ENCODE measurements at places on chromosomes 16 and 17. TPM values are rescaled to one million over a fixed set of nuclear protein-coding genes. Genes with fewer than 3 reads are reported as not detected.
A peak's percentile ranks its signal among the peaks of the same experiment; 100 is the strongest.

The ACSM3 gene
- total RNA-seq, result 9.2 TPM

The KRTAP3-2 gene
- total RNA-seq, result not detected

The ZNF205 gene
- 8.8 TPM for total RNA-seq

The NUDT16L1 gene
- 51.7 TPM for total RNA-seq

The SCGB1C2 gene
- total RNA-seq, result not detected

The TNFRSF17 gene
- total RNA-seq, result not detected

The SLC52A1 gene
- not detected for total RNA-seq

The GNGT2 gene
- 1.2 TPM for total RNA-seq

The KRT23 gene
- total RNA-seq, result not detected

The RHBDF1 gene
- 20.0 TPM for total RNA-seq

The FBXW10B gene
- 0.35 TPM for total RNA-seq

DNA sequence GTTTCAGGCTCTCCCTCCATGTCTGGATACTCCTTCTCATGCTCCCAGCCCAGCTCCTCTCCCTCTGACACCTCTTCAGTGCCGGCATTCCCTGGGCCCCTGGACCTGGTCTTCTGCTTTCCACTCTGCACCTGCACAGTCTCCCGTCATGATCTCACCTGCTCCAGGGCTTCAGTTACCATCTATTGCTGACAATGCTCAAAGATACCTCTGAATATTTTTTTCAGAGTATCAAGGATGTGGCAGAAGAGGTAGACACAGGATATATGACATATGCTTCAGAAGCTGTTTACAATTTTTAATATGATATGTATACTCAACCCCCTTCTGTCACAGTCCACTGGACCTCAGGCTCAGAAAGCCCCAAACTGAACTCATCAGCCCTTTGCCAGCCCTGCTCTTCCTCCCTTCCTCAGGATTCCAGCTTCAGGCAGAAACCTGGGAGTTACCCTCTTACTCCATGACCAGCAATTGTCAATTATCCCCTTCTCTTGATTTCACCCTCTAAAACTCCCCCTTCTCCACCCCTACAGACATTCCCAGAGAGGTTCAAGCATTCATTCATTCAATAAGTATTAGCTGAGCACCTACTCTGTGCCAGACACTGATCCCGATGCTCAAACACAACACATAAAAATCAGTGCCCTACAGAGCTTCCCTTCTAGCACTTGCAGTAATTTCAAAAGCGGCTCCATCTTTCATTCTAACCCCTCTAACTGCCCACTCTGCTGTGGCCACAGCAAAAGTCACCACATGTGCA lies 7.8 kb upstream of the MLLT6 start:
- DNase-seq, result no peak

GRCh38 chr16:64428463-64429113 lies 693.3 kb downstream of the CDH11 start:
- DNase-seq, result no peak

DNA sequence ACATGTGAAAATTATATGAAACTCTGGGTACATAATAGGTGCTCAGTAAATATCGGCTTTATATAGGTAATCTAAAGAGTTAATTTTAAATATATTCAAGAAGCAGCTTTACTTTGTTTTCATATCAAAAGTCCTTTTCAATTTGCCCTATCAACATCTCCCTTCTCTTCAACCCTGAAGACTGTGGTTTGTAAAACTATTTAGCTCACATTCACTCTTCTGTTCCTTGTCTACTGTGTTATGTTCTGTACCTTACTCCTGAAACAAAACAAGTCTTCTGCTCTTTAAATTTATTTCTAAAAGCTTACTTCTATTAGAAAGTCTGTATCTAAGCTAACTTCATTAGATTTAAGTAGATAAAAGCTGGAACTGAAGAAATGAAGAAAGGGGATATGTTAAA lies 301.7 kb upstream of the PMFBP1 start:
- DNase-seq, result no peak

GRCh38 chr16:87635541-87636049 lies 33.3 kb downstream of the JPH3 start:
- DNase-seq, result peak; percentile 73

DNA sequence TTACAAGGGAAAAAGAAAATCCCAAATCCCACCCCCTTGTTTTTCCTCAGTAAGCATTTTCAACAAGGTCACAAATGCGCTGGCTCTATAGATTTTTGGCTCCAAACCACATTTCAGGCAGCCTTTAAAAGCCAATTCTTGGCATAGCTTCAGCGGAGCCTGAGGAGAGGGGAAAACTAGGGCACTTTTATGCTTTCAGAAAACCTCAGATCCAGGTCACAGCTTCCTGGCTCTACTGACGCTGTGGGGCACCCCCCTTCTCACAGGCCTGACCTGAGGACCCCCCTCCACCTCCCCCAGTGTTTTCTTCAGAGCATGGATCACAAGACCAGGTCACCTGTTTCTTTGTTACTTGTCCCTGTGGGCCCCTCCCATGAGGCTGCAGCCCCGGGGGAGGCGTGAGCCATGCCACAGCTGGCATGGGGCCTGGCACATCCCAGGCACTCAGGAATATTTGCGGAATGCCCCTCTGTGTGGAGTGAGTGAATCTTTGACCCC lies 30.1 kb upstream of the MTSS2 start:
- no peak for DNase-seq

- no peak for DNase-seq
Measured at GRCh38 chr17:34527908-34528470, 51.4 kb upstream of the TMEM132E start.

GRCh38 chr16:64507240-64508024 lies 614.4 kb downstream of the CDH11 start:
- peak; percentile 25 for DNase-seq

DNA sequence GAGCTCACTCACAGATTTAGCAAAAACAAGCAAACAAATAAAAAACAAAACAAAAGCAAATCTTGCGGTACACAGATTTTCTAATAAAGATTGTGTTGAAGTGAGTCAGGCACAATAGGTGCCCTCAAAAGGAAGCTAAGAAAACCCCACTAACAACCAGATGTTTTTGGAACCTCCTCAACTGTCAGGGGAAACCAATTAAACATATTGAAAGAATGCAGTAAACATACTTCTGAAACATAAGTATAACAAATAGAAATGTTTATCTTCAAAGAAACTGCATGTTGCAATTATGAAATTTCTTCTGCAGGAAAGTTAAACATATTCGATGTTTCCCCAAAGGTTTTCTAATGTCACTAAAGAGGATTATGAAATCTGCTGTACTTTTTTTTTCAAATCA lies 110.5 kb upstream of the CORO6 start:
- DNase-seq, result no peak

GRCh38 chr17:72104863-72105234 lies 16.0 kb upstream of the SOX9 start:
- no peak for DNase-seq

DNA sequence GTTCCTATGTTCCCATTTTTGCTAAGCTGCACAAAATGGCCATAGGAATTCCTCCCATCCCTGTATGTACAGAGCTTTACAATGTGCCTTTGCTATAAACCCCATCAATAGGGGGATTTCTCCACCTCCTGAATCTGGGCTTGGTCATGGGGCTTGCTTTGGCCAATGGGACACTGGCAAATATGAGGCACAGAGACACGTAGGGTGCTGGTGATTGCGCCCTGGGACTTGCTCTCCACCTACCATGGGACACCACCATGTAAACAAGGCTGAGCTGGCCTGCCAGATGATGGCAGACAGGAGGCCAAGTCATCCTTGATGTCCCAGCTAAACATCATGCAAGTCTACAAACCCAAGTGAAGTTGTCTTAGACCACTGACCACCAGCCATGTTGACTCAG lies 15.3 kb upstream of the ALDH3A1 start:
- no peak for DNase-seq

DNA sequence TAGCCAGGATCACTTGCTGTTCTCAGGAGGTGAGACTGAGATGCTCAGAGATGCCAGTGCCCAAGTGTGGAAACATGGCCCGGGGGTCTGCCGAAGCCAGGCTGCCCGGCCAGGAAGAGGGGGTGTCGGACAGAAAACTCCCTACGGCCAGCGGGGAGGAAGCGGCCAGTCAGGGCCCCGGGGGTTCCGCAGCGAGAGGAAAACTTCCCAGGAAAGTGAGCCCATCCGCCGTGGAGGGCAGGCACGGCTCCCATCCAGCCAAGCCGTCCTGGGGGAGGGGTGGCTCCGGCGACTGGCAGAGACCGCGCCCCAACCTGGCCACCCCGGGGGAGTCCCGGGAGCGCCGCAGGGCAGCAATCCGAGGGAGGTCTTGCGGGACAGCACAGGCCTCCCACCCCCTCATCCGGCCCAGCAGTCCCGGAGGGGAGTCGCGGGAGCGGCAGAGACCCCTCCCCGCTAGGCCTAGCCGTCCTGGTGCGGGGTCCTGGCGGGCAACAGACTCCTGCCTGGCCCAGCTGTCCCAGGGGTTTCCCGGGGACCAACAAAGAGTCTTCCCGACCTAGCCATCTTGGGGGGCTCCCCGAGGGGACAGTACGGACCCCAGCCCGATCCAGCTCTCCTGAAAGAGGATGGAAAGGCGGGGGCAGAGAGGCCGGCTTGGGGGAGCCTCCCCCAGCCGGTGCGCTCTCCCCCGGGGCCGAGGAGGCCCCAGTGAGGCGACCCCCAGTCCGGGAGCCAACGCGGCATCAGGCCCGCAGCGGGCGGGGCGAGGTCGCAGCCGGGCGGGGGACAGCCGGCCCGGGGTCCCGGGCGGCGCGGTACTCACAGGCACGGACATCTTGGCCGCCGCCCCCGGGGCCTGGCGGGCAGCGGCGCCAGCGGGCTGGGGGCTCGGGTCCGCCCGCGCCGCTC lies 13.8 kb upstream of the BCAR1 start:
- peak; percentile 73 for DNase-seq

- DNase-seq, result no peak
Measured at GRCh38 chr17:9036336-9036735, 15.0 kb downstream of the NTN1 start.

DNA sequence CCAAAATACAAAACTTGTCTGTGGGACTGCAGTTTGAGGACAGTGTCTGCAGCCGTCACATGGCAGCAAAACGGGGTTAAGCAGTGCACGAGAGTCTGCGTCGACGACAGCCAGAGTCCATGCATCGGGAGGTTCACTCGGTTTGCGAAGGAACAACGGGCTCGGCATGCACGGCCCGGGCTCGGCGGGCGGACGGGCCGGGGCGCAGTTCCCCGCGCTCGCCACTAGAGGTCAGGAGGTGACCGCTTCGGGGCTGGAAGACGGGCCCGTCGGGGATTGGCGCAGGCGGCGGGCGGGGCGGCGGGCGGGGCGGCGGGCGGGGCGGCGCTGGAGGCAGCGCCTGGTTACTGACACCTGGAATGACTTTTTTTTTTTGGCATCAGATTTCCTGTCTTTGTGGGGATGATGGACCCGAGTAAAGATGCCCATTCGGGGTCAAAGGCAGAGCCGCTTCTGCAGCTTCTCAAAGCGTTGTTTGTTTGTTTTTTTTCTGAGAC lies 6.5 kb downstream of the SCGB1C2 start:
- peak; percentile 89 for DNase-seq

DNA sequence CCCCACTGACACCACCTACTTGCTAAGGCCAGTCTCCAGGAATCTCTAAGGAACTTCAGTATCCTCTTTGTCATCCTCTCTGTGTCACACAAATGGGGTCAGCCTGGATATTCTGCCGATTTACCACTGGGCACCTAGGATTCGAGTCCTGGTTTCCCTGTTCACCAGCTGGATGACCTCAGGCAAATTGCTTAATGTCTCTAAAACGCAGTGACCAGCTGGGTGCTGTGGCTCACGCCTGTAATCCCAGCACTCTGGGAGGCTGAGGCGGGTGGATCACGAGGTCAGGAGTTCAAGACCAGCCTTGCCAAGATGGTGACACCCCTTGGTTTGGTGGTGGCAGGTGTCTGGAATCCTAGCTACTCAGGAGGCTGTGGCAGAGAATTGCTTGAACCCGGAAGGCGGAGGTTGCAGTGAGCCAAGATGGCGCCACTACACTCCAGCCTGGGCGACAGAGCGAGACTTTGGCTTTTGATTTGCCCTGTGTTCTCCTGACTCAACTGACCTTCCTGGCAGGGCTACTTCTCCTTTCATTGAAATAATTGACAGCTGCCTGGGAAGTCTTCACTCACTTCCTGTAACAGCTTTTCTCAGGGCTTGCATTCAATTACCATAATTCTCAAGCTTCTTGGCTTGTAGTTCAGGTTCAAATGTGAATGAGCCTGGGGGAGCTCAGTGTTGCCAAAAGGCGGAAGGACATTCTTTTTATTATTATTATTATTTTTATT lies 15.4 kb downstream of the SYCE1L start:
- no peak for DNase-seq

DNA sequence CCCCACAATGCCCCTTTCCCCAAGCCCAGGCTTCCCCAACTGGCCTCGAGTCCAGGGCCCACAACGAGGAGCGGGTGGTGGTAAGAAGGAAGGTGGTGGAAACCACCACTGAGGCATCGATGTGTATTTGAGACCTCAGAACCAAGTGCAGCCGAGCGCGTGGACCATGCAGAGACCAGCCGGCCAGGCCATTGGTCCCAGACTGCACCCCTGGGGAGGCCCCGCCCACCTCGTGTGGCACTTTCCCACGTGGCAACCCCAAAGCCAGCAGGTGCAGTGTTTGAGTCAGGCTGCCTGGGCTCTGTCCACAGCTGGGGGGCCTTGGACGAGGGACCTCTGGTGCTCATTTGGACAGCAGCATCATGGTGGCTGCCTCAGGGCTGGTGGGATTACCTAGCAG lies 28.1 kb upstream of the BAHCC1 start:
- no peak for DNase-seq

GRCh38 chr17:81900181-81900820 lies 1.7 kb upstream of the NPB start:
- DNase-seq, result no peak

DNA sequence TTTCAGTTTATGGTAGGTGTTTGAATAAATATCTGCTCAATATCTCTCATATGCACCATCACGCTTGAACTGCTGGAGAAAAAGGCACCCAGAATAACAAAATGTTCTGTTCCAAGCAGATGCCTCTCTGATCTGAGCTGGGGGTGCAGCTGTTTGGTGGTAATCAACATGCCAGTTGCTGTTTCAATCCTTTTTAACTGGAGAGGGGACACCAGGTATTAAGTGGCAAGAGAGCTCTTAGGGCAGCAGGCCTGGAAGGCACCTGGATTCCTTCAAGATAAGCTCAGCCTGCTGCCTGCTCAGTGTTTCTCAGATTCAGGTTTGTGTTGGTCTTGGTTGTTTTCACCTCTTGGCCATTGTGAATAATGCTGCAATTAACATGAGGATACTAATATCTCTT lies 27.2 kb upstream of the VAT1L start:
- DNase-seq, result no peak

- DNase-seq, result no peak
Measured at GRCh38 chr16:278863-279366, 1.5 kb upstream of the ARHGDIG start.

GRCh38 chr17:78137392-78138203 lies 7.0 kb downstream of the TMC8 start:
- DNase-seq, result peak; percentile 34

DNA sequence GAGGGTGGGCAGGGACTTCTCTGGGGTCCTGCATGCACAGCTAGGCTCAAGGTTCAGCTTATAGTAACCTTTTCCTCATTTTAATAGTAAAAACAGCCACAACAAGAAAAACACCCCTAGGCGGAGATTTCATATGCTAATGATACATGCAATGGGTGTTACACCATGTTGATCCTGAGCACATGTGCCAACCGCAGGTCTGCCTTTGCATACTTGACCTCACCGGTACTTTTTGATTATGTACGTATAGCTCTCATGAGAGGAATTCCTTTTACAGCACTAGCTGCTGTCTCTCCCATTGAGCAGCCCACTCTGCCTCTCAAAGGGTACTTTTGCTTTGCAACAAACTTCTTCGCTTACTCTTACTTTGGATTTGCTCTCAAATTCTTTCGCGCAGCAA lies 1.9 kb downstream of the KRTAP4-8 start:
- DNase-seq, result no peak

- DNase-seq, result peak; percentile 2
Measured at GRCh38 chr16:27768651-27769272, 218.8 kb downstream of the KATNIP start.

- no peak for DNase-seq
Measured at GRCh38 chr16:5619304-5619703, 521.7 kb upstream of the EEF2KMT start.

Measured in left ventricle myocardium superior (tissue), 1 donor.